Glomerular endothelial cell (primary cell): ENCODE measurements at places on chromosomes 2 and 18. TPM values are rescaled to one million over a fixed set of nuclear protein-coding genes. Genes with fewer than 3 reads are reported as not detected.

Gene EGR4
- not detected in 2 replicates for total RNA-seq

- DNase-seq, result no peak
Measured at GRCh38 chr2:1972948-1973347, 228.6 kb upstream of the PXDN start.

DNA sequence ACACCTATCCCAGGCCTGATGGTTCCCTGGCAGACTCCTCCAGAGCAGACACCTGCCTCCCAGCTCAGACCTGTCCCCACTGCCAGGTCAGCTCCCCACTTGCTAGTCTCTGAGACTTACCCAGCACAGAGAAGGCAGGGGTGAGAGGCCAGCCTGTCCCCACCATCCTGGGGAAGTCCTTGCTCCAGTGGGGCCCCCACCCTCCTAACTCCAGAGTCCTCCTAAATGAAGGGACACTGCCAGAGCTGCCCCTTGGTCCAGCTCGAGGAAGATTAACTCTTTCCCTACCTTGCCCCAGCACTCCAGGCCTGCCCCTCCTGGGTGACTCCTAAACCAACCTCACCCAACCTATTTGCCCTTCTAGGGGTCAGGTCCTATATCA, 30.4 kb upstream of the TNS1 start:
- DNase-seq, result no peak

DNA sequence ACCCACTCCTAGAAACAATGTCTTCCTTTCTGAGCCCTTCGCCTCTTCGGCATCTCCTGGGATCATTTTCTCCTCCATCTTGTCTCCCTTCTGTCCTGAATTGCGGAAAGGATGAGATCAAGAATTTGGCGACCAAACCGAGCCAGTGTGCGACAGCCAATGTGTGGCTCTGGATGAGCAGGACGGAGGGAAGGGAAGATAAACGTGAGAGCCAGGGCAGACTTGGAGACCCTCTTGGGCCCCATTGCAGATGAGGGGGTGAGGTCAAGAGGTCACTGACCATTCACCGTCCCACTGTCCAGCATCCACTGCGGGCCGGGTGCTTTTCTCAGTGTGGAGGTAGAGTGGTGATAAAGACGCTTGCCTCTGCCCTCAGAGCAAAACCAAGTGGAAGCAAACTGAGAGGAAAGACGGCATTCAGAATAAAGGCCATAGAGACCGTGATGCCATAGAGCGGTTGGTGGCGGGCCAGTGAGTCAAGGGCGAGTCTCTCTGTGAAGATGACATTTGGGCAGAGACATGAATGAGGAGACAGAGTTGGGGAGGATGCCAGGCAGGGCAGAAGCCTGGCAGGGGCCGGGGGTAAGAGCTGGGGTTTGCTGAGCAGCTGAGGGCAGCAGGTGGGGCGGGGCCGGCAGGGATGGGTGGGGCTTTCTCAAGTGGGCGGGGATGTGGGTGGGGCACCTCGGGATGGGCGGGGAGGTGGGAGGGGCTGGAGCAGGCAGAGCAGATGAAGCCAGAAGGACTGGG, 55.6 kb downstream of the ACAA2 start:
- no peak for DNase-seq

Gene FAM124B
- 50.3 and 156 TPM in 2 replicates for total RNA-seq

Gene SCN2A
- 0.06 and 0.10 TPM in 2 replicates for total RNA-seq

Gene CHRND
- not detected in 2 replicates for total RNA-seq

GRCh38 chr2:223062396-223062795, 10.4 kb downstream of the KCNE4 start:
- DNase-seq, result no peak
